Activated CD4-positive, CD25-positive, alpha-beta regulatory T cell (primary cell): ENCODE measurements at places on chromosomes 2 and 18.

- DNase-seq, result no peak
Measured at GRCh38 chr2:11665028-11665427, 5.0 kb downstream of the NTSR2 start.

DNA sequence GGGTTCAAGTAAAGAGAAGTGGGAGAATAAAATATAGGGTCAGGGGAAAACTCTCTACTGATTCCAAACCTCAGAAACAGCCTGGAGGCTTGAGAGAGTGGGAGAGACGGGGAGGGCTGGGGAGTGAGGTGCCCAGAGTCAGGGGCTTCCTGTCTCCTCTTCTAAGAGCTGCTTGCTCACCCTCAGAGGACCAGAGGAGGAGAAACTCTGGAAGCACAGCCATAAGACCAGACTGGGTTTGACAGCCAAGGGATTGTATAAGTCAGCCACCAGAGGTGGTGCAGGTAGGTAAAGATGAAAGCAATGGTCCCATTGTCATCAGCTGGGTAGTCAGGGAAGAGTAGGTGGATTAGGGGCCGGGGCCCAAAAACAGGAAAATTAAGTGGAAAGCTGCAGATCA is 259.4 kb downstream of the TNS1 start:
- DNase-seq, result no peak

- DNase-seq, result no peak
Measured at GRCh38 chr18:78407466-78407844, 572.2 kb upstream of the SALL3 start.

DNA sequence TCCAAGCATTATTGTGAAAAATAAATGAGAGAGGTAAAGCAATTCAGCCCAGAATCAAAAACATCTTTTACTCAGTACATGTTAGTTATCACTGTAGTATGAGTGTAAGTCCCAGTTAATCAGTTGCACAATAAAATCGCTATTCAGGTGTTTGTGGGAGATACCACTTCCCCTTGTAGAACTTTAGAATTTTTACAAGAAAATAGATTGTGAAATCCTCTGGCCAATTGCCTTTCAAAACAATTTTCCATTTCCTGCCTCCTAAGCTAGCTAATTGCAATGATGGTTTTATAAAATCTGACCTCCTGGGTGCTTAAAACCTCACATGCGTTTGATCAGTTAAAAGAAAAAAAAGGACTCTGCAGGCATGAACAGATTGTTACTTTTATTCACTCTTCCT is 332.5 kb downstream of the PID1 start:
- DNase-seq, result no peak

- DNase-seq, result no peak
Measured at GRCh38 chr2:72062336-72062735, 85.3 kb downstream of the CYP26B1 start.

GRCh38 chr2:27060323-27060722 is 8.9 kb downstream of the AGBL5 start:
- DNase-seq, result no peak

GRCh38 chr2:70442301-70443077 is 111.1 kb downstream of the TGFA start:
- no peak for DNase-seq

- no peak for DNase-seq
Measured at GRCh38 chr2:119681203-119681867, 2.3 kb downstream of the TMEM177 start.

- DNase-seq, result no peak
Measured at GRCh38 chr18:24190590-24190989, 51.7 kb downstream of the CABYR start.

DNA sequence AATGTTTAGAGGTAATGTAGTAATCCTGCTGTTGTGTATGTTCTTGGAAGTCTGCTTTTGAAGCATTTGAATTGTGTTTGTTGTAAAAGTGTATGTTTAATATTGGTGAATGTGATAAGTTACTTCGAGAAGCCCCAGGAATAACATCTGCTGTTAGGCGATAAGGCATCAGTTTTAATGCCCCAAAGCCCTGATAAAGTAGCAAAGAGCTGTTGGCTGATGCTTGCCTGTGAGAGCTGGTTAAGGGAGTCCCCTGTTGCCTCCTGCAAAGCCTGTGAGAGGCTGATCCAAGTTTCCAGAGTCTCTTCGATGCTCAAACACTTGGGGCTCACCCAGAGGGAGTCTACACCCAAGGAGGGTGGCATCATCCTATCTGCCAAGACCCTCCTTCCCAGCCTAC is 110.3 kb downstream of the RNF152 start:
- DNase-seq, result no peak

- DNase-seq, result no peak
Measured at GRCh38 chr2:34602262-34602661, 1003.2 kb upstream of the FAM98A start.

- no peak for DNase-seq
Measured at GRCh38 chr18:35114305-35114704, 73.1 kb downstream of the MAPRE2 start.

DNA sequence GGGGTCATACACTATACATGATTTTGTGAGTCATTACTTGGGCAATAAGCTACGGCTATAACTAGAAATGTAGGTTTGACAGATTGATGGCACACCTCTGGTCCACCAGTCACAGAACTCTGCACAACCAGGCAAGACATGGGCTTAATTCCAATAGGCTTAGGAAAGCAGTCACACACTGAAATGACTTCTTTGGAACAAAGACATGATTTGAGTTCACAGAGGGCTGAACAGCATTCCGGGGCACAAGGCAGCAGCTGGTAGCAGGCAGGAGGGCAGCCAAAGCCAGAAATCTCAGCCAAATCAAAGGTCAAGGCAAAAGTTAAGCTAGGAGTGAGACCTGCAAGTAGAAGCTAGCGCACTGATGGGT is 27.4 kb downstream of the FABP1 start:
- DNase-seq, result no peak
